Brain microvascular endothelial cell (primary cell): ENCODE measurements at places on chromosomes 12 and 14.

- DNase-seq = no peak
These were observed 35.2 kb upstream of the IFT81 start for GRCh38 chr12:110088936-110089335.

- DNase-seq = no peak
These were observed 31.6 kb upstream of the FICD start for GRCh38 chr12:108483213-108484059.

GRCh38 chr12:6827982-6828780, at the start of gene P3H3:
Gene P3H3, plus strand, starts transcription at chr12:6828407. Its CDS starts 34 bp downstream, at chr12:6828441.
- DNase-seq = peak; percentile 15

GRCh38 chr14:69055999-69056788, 77.1 kb upstream of the ACTN1 start:
- peak; percentile 59 for DNase-seq

DNA sequence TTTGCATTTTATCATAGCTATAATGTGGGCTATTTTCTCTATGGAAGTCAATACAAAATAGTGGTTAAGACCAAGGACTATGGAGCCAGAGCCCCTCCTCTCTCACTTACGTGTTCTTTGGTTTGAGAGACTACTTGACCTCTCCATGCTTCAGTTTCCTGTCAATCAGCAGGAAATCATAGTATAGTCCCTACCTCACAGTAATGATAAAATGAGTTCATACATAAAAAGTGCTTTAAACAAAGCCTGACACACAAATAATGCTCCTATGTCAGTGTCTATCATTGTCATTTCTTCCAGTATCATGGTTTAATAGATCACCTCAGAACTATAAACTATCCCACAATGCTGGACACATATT, 90.4 kb downstream of the MED13L start:
- DNase-seq = no peak

- DNase-seq = no peak
These were observed 99.5 kb downstream of the PDZRN4 start for GRCh38 chr12:41287500-41288141.

DNA sequence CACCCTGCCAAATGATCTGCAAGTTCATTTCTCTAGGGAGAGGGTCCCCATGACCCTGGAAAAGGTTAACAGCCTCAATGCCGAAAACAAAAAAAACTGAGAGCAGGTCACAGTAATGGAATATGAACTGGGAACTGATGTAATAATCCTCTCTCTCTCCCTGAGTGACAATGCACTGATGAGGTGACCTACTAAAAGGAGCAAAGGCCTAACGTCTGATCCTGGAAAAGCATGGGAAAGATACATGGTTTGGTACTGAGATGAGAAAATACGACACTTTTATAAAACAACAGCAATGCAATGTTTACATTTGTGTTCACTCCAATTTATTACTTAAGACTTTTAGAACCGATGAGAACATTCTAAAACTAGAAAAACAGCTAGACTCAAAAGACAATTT, 27.7 kb downstream of the SETD3 start:
- no peak for DNase-seq

GRCh38 chr14:30194741-30195148, 267.1 kb upstream of the PRKD1 start:
- DNase-seq = peak; percentile 13

DNA sequence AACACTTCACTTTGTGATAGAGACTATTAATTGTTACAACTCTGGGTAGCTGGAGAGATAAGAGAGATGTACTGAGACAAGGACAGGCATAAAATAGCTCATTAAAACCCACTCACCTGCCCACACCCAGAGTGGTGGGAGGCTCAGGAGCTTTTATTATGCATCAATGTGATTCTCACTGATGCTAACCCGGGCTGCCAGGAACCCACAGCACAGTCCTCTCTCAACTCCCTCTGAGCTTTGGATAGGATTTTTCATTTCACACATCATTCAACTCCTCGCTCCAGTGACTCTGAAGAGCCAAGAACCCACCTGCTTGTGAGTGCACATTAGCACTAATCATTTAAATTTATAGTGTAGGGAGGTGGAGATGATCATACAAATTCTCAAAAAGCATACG, 827.9 kb downstream of the FLRT2 start:
- no peak for DNase-seq

DNA sequence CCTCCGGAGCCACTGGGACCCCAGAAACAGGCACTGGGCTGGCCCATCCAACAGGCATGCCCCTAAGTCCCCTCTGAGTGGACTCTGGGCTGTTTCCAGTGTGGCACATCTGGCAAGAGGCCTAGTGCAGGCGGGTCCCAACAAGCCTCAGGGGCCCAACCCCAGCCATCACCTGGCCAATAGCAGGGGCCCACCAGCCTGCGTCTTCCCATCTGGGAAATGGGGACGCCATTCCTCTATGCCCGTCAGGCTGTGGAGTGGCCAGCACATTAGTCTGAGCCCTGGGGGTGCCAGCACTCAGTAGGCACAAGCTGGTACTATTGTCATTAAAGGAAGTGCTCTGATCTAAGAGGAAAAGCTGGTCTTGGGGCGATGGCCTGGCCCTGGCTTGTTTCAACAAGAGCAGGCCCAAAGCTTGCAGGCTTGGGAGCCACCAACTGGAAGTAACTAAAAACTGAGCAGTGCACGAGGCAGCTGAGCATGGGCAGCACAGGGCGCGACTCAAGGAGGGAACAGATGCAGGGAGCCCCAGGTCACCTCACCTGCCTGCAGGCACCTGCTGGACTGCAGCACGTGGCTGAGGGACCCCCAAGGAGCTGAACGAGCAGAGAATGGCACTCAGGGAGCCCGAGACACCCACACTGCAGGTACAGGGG, 8.4 kb downstream of the DEGS2 start:
- no peak for DNase-seq

DNA sequence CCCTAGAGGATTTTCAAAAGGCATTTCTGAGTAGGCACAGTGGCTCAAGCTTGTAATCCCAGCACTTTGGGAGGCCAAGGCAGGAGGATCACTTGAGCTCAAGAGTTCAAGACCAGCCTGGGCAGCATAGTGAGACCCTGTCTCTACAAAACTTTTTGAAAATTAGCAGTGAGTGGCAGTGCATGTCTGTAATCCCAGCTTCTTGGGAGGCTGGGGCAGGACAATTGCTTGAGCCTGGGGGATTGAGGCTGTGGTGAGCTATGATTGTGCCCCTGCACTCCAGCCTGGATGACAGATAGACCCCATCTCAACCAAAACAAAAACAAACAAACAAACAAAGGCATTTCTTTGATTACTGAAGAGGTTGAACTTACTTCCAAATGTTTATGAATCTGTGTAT, 201.4 kb downstream of the KIF26A start:
- DNase-seq = no peak

DNA sequence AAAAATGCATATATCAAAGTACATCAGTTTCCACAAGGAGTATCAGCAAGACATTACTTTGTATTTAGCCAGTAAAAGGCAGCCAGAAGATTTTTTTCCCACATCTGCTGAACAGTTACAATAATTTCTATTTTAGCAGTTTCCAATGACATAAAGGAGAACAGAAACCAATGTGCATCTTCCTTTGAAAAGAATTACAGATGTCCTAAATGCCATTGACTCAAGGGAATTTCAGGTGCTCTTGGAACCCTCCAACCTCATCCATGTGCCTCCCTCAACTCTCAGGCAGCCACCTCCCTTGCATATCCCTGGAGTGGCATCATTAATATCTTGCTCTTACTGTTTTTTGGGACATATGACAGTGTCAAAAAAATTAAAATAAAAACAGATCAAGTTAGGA, 62.2 kb upstream of the ST8SIA1 start:
- DNase-seq = no peak
